Activated CD4-positive, alpha-beta T cell treated with anti-CD3 and anti-CD28 coated beads, Interleukin-2, amount 50 U/mL, for 24 hours (primary cell): ENCODE measurements at places on chromosomes 5 and 9.

DNA sequence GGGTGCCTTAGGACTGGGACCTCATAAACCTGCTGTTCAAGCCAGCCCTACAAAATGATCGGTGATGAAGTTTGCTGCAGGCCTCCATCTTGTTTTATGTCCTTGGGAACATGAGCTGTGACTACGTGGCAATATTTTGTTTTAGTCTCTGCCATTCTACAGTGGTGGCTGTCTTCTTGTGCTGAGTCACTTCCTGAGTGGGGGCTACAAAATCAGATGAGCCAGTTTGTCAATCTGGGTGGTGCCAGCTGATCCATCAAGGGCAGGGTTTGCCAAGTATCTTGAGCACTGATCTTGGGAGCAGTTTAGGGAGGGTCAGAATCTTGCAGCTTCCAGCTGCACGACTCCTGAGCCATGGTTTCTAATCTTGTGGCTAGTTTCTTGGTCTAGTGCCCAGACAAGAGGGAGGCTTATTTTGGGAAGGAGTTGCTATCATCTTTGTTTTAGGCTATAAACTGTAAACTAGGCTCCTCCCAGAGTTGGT lies 94.7 kb downstream of the YTHDC2 start:
- no peak for DNase-seq

- DNase-seq = no peak
Measured at GRCh38 chr9:224026-224425, 9.4 kb downstream of the DOCK8 start.

DNA sequence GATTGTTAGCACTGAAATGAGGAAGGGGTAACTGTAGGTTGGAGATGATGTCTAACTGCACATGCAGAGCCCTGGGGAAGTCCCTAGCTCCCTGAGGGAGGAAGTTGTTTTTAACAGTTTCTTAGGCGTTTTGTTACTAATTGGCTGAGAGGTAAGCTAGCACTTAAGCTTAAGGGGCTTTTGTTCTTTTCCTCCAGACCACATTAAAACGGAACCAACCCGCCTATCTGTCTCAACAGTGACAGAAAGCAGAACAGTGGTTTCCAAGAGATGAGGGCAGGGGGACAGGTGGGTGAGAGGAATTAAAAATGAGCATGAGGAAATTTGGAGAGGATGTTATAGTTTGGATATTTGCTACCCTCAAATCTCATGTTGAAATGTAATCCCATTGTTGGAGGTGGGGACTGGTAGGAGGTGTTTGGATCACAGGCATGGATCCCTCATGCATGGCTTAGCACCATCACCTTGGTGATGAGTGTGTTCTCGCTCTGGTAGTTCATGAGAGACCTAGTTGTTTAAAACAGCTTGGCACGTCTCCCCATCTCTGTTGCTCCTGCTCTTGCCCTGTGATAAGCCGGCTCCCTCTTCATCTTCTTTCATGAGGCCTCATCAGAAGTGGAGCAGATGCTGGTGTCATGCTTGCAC lies 38.9 kb downstream of the LYRM7 start:
- no peak for DNase-seq

DNA sequence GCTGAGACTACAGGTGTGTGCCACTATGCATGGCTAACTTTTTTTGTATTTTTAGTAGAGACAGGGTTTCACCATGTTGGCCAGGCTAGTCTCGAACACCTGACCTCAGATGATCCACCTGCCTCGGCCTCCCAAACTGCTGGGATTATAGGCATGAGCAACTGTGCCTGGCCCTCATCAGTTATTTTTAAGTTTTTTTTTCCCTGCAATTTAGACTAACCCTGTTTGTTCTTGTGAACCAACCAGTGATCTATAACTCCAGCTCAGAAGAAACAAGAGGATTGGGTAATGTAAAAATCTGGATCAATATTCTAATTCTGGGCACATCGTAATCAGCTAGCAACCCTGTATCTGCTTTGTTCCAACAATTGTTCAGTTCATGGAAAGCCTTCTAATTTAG lies 155.7 kb downstream of the NXNL2 start:
- DNase-seq = no peak

DNA sequence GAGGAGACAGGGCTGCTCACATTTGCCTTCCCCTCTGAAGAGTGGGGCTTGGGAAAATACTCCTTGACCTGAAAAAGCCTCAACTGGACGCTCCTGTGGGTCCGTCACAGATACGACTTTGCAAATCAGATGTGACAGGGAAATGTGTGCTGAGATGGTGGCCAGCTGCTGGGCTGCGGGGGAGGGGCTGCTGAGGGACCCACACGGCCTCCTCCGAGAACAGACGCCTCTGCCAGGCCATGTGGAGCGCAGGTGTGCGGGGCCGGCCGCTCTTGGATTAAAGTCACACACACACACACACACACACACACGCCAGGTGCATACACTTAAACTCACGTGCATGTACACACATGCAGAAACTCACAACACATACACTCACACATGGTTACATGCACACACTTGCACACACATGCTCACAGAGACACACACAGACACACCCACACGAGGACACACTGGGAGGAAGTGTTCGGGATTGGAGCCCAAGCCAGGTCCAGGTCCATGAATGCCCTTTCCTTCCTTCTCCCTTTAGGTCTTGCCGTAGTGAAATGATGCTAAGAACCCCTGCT lies 167.4 kb downstream of the GAPVD1 start:
- no peak for DNase-seq
